ENCODE measurements at places on chromosomes 7 and 10.

GRCh38 chr10:113967126-113967525 is 76.5 kb upstream of the ADRB1 start:
- DNase-seq: no peak

DNA sequence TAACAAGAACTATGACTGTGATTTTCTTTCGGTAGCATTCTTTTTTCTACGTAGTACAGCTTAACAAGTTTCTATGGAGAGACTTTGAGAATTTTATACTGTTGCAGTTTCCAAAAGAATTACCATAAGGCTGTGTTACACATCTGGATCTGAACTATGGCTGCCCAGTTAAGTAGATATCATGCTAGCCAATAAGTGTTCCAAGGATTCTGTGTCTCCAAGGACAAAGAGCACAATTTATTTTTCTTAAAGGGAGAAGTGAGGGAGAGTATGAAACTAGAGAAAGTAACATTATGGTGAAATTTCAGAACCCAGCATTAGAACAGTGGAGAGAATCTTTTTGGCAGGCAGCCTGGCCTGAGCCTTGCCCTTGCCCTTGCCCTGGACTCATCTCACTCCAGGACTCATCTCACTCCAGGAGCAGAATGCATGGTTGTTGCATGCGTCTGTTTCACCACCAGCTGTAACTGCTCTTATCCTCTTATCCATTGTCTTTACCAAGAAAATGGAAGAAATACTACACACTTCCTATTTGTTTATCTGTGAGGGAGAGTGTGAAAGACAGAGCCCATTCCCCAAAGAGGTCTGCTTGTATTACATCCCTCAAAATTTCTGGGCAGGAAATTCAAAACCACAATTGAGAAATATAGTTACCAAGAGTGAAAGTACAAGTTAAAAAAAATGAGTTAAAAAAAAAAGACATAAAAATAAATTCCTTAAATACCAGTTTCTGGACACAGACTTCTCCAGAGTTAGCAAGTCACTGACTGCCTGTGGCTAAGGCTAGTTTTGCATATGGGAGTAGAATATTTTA is 1067.5 kb downstream of the NRG3 start:
- DNase-seq: no peak

DNA sequence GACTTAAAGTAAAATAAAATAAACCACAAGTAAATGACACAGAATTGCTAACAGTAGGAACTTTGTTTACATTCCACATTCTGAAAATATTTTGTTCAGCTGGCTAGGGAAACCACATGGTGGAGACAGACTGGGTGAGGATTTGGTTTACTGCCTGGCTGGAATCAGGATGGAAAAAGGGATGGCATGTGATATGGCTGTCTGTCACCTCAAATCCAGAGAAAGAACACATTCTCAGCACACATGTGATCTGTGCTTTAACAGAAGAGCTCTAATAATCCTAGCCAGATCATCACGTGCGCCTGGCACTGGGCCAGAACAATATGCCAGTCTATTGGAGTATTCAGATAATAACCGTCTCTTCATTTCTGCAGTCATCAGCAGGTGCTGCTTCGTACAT is 90.9 kb upstream of the PIP4K2A start:
- DNase-seq: no peak

- DNase-seq: no peak
These were observed 31.9 kb upstream of the SAMD8 start for GRCh38 chr10:75079436-75080083.

- no peak for DNase-seq
These were observed 233.1 kb downstream of the PARD3 start for GRCh38 chr10:34581801-34582532.

DNA sequence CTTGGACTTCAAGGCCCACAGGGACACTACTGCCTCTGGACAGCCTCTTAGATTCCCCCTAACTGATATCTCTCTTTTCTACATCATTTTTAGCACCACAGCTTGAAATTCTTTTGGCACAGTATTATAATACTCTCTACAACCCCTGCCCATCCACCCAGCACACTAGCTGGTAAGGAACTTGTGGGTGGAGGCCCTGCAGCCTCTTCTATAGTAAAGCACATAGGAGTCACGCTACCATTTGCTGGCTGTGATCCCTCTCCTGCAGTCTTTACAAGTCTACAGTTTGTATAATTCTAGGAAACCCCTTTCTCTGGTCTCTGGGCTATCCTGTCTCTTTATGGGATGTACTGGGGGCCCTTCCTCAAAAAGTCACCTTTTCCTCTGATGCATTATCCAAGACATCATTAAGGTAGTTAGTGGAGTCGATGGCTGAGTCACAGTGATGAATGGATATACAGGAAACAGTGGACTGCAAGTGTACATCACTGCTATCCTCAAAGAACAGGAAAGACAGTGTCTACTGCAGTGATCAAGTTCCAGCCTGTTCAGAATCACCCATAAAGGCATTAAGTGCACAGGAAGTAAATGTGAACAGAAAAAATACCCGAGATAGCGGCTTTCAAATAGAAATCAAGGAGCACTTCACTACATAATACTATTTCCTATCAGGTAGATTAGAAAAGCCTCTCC is 54.4 kb downstream of the STK17A start:
- no peak for DNase-seq

GRCh38 chr10:63115732-63116383 is 17.3 kb upstream of the NRBF2 start:
- DNase-seq: no peak

DNA sequence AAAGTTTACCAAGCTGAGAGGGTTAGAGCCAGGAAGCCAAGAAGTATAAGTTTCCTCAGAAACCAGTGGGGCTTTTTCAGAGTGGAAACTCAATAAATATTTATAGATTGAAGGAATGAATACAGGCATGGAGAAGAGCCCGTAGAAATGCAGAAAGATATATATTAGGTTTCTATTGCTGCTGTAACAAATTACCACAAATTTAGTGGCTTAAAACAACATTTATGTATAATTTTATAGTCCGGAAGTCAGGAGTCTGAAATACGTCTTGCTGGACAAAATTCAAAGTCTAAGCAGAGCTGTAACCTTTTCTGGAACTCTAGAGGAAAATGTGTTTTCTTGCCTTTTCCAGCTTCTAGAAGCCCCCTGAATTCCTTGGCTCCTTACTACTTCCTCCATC is 107.3 kb upstream of the SEMA3D start:
- no peak for DNase-seq

- DNase-seq: no peak
These were observed 117.8 kb downstream of the EPC1 start for GRCh38 chr10:32229170-32229569.

DNA sequence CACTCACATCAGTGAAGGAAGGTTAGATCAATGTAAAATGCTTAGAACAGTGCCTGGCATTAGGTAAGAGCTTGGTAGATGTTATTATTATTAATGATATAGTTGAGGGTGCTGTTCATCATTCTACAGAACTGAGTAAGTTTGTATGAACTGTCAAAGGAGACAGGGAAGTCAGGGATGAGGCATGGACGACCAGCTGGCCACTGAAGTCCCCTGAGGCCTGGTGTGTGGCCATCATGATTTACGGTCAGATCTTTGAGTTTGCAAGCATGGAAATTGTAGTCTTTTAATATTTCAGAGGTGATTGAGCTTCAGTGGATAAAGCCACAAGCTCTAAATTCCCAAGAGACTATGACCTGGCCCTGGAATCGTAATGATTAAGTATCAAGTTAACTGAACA is 6.9 kb downstream of the ARMC3 start:
- no peak for DNase-seq
